ENCODE measurements at places on chromosomes 2 and 18.
A peak's percentile ranks its signal among the peaks of the same experiment; 100 is the strongest.

GRCh38 chr18:32278177-32278799 lies 88.4 kb downstream of the MEP1B start:
- no peak for DNase-seq

DNA sequence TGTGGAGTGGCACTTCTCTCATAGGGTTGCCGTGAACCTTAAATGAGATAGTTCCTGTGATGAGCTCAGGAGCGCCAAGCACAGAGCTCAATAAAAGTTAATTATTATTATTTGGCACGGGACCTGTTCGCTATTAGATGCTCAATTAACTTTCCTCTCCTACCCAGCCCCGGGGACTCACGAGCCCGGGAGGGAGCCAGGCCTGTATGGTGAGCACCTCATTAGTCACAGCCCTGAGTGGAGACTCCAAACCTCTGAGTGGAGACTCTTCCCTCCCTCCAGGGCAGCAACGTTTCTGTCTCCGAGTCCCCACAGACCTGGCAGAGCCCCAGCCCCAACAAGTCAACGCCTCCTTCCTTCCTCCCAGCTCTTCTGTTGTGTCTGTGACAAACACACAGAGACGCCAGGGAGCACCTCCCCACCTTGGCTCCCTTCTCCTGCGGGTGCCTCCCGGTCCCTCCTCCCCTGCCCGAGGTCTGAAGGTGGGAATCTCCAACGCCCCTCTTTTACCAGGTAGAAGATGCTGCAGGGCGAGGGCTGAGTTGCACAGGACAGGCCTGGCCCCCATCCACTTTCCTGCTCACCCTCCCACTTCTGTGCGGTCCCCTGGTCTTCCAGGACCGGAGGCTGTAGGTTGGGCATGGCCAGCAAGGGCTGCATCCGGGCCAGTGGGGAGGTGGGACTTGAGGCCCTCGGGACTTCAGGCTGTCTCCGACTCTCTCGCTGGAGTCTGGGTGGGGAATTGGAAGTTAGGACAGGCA lies 52.7 kb upstream of the ODC1 start:
- peak; percentile 10 for DNase-seq

GRCh38 chr18:50697509-50697908 lies 122.3 kb downstream of the MRO start:
- no peak for DNase-seq

GRCh38 chr2:191049728-191050639 lies 36.0 kb upstream of the STAT1 start:
- no peak for DNase-seq

DNA sequence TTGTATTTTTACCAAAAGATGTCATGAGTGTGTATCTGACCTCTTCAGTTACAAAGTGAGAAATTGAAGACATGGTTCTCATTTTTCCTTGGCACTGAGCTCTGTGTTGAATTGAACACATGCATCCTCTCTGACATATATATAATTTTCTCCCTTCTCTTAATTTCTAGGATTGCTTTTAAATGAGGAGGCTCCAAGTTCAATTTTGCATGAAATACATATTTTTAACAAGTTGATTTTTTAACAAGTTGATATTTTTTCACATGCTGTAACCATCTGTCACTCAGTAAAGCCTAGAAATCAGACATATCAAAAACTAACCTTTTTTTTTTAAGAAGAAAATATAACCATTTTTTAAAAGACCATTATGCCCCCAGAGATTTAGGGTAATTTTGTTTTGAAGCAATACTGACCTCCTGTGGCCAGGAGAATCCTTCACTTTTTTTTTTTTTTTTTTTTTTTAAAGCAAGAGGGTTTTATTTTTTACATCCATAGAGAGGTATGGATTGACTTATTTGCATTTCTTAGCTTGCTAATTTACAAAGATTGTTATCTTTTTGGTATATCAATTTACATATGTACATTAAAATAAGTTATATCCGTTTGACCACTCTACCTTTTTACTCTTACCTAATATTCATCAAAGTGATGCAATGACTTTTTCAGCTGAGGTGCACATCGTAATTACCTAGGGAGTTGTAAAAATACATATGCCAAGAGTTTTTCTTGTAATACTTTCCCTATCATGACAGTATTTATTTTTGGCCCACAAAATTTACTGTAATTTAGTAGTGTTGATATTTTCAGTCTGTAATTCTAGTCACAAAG lies 161.8 kb downstream of the SOCS6 start:
- DNase-seq: no peak

DNA sequence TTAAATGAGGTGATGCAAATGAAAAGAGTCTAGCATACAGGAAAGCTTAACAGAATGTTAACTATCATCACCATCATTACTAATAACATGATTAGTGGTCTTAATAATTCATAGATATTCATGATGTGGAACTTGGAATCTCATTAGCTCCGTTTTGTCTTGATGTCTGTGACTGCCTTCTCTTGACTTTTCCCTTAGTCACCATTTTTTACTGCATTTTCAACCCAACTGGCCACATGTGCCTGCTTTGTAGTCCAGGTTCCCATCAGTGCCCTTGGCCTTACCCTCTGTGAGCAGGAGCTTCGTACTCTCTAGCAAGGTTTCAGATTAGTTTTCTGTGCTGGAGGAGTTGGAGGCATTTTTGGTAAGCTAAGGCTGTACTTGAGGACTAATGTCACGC lies 47.0 kb downstream of the RAB31 start:
- no peak for DNase-seq

GRCh38 chr2:217922101-217923006 lies 80.4 kb downstream of the TNS1 start:
- no peak for DNase-seq

DNA sequence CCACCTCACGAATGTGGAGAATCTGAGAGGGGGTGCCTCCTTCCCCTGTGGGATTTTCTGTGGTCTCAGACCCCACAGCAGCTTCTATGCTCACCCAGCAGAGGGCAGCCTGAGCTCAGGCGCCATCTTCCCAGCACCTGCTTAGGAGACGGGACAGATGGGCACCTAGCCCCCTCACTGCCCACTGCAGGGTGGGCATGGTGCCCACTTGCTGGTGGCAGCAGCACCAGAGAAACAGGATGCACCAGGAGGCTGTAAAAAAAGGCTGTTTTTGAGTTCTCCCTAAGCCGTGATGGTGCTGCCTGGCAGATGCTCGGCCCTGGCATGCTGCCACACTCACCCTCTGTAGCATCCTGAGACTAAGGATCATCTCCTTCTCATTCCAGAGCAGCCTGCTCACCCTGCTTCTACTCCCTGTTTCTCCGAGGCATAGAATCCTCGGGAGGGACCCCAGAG lies 19.1 kb upstream of the SLC20A1 start:
- peak; percentile 74 for DNase-seq

GRCh38 chr2:35973132-35973736 lies 382.3 kb upstream of the CRIM1 start:
- DNase-seq: peak; percentile 35

GRCh38 chr18:45014047-45014501 lies 333.4 kb downstream of the SETBP1 start:
- DNase-seq: no peak

DNA sequence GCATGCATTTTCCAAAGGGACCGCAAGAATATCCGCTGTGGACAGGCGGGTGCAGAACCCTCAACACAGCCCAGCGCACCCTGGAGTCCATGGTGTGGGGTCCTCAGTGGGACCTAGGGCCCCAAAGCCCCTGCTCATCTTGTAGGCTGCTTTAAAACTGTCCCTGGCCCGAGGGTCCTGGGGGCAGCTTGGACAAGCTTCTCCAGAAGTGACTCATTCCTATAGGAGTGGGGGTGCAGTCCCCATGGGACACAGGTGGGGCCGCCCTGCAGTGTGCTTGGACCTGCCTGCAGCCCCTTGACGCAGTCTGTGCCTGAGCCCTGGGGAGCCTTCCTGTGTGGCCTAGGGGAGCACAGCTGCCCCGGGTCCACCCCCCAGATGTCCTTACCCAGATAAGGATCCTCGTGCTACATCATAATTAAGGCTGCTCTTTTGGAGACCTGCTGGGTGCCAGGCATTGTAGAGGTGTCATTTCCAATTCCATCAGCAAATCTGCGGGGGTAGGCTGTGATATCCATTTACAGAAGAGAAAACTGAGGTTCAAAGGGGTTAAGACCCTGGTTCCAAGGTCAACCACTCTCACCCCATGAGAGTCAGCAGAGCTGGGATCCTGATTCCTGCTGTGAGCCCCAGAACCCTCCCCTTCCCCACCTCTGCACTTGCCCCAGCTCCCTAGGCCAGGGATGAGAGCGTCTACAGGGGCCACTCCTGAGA lies 1.7 kb upstream of the HS6ST1 start:
- DNase-seq: peak; percentile 11

GRCh38 chr2:215635071-215635787 lies 199.4 kb upstream of the FN1 start:
- DNase-seq: no peak

- DNase-seq: peak; percentile 0
Observed at GRCh38 chr2:3126911-3127621, 250.6 kb downstream of the EIPR1 start.

DNA sequence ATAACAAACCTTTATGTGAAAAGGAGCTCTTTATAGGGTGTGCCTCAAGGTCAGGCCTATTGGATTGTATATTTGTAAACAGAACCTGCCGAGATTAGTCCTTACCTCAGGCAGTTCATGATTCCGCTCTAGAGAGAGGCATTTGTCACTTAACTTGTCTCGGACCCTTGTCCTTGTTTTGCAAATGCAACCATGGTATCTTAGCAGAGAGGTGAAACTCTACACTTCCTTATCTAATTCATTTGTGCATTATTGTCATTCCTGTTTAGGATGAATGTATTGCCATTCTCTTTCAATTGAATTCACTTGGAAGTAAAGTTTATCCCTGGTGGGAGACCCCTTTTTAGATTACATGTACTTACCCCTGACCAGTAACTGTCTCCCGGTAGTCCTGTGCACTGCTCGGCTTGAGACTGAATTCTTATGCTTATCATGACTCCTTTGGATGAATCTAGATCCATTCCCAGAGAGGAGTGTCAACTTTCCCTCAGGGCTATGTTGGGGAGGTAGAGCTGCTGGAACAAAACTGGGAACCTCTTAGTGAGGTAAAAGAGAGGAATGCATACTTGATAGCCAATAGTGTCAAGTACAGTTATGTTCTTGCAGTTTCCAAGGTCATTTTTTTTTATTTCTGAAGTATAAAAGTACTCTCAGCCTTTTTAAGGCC lies 46.6 kb downstream of the SGPP2 start:
- DNase-seq: no peak

DNA sequence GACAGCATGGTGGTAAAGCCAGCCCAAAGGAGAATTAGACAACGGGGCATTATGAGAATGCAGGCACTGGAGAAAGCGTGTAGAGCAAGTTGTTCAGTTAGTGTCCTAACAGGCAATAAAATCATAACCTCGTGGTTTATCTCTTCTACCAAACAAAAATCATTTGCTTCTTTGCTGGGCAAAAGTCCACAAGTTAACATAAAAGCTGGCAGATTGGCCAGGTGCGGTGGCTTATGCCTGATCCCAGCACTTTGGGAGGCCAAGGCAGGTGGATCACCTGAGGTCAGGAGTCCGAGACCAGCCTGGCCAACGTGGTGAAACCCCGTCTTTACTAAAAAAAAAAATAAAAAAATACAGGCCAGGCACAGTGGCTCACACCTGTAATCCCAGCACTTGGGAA lies 364.1 kb downstream of the SETBP1 start:
- no peak for DNase-seq

- no peak for DNase-seq
Observed at GRCh38 chr2:45403036-45403435, 208.0 kb downstream of the SRBD1 start.
